ENCODE measurements at places on chromosomes 2 and 18.
A peak's percentile ranks its signal among the peaks of the same experiment; 100 is the strongest.

DNA sequence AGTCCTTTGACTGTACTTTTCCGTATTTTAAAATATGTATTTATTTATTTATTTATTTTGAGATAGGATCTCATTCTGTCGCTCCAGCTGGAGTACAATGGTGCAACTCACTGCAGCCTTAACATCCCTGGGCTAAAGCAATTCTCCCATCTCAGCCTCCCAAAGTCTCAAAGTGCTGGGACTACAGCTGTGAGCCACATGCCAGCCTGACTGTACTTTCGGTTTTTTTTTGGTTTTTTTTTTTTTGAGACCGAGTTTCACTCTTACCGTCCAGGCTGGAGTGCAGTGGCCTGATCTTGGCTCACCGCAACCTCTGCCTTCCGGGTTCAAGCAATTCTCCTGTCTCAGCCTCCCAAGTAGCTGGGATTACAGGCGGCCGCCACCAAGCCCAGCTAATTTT, 28.9 kb upstream of the CCNYL1 start:
- no peak for DNase-seq

DNA sequence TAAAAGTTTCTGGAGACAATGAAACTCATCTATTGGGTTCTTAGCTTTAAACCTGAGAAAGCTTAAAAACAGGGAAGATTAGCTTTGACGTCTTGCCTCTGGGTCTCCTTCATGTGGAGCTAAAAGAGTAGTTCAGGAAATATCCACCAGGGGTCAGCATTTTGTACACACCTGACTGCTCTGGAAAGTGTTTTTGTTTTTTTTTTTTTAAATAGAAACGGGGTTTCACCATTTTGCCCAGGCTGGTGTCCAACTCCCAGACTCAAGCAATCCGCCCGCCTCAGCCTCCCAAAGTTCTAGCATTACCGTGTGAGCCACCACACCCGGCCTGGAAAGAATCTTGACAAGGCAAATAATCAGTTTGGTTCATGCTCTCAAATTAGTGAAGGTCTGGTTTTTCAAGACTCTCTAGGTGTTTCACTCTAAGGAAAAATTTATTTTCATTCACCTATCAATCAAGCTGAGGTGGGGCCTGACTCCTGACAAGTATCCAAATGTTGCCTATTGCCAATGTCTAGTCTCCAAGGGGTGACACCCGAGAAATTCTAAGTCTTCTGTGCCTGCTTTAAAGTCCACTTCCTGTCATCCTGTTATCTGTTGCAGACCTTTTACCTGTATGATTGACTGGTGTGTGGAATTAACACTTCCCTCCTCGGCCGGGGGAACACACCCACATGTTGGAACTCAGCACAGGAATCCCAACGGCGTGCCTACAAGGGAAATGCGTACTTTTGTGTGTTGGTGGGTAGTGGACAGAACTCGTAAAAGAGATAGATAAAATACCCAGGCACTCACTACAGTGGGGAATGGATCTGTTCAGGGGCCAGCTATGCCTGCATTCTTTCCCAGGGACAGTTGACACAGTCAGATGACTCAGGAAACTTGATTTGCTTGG, 11.3 kb downstream of the IL1RN start:
- DNase-seq, result peak; percentile 85

GRCh38 chr18:3966642-3967358, 488.3 kb downstream of the DLGAP1 start:
- DNase-seq, result no peak

GRCh38 chr2:11305958-11306357, 38.5 kb downstream of the ROCK2 start:
- peak; percentile 46 for DNase-seq

Data from MCF 10A (cell line).